ENCODE measurements at places on chromosomes 12 and 14.

DNA sequence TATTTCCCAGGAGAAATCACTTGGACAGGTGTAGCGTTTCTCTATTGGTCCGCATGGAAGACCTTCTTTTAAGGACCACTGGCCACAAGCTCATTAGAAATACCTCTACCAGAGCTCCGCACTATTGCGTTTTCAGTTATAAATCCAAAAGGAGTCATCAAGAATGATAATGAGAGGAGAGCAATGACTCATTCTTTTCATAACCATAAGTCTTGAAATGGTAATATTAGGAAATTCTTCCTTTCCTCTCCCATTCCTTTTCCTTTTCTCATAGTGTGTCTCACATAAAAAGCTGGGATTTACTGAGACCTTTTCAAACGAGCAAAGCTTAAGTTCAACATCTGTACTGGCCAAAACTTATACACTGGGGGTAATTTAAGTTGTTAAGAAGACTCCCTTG is 215.7 kb downstream of the CPNE8 start:
- DNase-seq = no peak

DNA sequence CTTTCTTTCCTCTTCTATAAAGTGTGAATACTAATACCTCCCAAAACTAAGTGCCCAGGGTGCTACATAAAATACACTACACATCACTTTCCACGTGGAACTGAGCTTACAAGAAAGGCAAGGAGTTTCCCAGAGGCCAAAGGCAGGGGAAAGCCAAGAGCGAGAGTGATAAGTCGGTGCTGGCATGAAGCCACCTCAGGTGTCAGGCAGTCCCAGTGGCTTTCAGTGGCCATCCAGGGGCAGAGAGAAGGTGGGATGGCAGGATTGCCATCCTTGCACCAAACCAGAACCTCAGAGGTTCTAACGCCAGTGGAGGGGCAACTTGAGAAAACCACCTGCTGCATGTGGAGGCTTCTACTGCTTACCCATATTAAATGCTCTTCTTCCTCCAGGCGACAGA is 79.7 kb upstream of the DIO3 start:
- no peak for DNase-seq

- DNase-seq = no peak
Measured at GRCh38 chr12:4091016-4091743, 182.4 kb upstream of the CCND2 start.

- no peak for DNase-seq
Measured at GRCh38 chr14:103763730-103764488, 48.3 kb downstream of the ZFYVE21 start.

DNA sequence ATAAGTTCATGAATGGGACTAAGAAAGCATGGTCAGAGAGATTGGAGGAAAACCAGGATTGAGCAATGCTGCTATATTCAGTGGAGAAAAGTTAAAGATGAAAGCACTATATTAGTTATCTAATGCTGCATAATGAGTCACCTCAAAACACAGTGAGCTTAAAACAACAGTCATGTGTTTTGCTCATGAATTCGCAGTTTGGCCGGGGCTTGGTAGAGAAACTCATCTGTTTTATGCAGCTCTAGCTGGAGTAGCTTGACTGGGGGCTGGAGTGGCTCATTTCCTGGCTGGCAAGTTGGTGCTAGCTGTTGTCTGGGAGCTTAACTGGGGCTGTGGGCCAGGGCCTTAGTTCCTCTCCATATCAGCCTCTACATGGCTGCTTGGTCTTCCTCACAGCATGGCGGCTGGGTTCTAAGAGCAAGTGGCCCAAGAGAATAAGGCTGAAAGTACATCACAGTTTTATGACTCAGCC is 90.1 kb downstream of the ADCK1 start:
- DNase-seq = no peak

- DNase-seq = no peak
Measured at GRCh38 chr14:90045616-90046015, 16.2 kb upstream of the KCNK13 start.

DNA sequence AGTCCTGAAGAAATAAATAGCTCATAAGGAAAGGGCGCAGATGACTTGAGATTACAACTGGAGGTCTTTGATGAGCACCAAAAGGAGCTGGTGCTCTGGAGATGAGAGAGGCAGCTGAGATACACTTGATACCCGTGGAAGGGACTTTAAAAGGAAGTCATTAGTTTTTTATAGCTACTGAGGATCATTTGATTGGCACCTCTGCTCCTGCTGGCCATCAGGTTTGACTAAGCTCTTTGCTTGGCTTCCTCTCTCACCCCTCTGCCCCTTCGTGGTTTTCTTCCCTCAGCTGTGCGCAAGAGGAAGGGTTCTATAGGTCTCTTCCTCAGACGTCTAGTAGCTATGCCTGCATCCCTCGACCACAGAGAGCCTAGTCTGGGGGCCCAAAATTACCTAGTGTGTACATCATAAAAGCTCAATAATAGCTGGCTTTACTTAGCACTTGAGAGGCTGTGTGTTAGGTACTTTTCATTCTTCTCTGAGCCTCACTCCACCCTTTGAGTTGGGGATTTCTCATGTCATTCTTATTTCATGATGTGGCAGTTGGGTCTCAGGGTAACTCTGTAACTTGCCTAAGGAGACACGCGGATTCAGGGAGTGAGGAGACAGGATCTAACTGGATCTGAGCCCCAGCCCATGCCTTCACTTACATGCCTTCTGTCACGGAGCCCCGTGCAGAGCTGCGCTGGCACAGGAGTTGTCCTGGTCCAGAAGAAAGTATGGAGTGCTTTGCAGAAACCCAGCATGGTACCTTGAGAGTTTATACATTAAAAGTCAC is 68.4 kb upstream of the ASPG start:
- DNase-seq = no peak

DNA sequence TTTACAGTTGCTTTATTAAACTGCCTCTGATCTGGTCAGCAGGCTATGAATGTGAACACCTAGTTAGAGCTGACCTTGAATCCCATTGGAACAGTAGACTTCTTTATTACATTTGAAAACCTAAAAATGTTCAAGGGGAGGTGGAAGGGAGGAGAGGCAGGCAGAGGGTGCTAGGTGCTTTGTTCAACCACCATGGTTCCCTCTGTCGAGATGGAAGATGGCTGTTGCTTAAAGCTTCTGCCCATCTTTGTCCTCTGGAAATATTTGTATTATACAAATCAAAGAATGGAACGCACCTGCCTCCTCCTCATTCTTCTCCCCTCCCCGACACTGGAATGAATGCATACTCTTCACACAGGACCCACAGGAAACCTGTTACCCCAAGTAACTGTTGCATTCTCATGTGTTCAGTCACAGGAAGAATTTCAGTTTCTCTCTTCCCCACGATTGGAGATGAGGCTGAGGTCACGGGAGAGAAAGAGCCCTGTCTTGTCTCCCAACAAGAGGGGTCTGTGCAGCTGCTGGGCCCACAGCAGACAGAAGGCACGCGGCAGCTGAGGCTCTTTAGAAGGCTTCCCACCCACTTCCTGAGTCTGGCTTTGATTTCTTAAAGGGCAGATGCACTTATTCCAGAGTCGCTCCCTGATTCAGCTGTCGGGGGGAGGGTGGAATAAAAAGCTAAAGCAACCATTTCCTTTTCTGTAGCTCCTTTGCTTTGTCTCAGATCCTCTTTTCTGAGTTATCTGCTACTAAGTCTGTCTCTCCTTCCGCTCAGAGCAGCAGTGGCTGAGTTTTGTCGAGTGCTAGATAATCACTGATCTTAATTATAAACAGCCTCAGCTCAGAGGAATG is 217.9 kb upstream of the BTG1 start:
- peak; percentile 70 for DNase-seq

DNA sequence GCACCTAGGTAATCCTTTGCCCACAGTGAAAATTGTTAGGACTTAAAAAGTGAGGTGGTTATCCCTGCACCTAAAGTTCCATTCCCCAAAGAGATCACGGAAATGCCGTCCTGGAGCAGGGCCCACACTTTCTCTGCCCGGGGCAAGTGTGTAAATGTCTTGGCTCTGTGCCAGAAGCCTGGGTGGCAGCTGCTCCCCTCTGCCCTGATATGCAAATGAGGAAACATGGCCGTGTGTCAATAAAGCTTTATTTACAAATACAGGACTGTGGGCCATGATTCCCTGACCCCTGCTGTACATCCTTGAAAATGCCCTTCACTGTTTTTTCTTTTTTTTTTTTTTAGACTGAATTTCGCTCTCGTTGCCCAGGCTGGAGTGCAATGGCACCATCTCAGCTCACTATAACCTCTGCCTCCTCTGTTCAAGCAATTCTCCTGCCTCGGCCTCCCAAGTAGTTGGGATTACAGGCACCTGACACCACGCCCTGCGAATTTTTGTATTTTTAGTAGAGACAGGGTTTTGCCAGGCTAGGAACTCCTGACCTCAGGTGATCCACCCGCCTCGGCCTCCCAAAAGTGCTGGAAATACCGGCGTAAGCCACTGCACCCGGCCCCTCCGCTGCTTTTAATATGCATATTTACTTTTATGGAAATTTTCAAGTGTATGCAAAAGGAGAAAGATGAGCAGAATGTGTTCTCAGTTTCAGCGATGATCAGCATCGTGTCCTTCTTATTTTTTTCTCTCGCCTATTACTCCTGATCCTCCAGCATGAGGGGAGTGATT is 75.5 kb downstream of the GALNT9 start:
- DNase-seq = no peak

DNA sequence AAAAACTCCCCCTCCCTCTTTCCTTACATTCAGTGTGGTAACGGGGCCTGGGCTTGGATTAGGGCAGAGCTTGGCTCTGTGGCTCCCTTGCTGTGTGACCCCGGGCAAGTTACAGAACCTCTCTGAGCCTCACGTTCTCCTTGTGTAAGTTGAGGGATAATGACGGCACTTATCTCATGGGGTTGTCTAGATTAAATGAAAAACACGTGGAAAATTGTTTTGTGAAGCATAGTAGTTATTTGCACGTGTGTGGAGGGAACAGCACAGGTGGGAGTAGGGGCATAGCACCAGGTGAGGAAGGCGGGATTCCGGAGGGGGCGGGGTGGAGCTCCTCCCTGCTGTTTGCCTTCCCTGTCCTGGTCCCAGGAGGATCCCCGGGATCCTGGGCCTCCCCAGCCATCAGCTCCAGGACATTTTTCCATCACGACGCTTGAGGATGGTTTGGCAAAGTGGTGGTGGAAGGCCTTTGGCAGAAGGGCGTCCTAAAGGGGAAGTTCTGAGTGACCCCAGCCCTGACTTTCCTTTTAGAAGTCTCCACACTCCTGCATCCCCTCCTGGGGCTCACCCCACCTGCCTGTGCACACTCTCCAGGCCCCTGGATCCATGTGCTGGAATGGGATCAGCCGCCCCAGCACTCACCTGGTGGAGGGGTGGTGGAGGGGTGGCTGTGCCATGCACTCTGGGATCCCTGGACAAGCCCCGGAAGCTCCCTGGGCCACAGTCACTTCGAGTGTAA is 22.7 kb downstream of the LRTM2 start:
- DNase-seq = no peak

GRCh38 chr12:115149279-115149678 is 465.3 kb upstream of the TBX3 start:
- no peak for DNase-seq

- no peak for DNase-seq
Measured at GRCh38 chr12:6376870-6377666, 1.7 kb upstream of the SCNN1A start.

- DNase-seq = no peak
Measured at GRCh38 chr14:23750357-23750756, 114.2 kb downstream of the DHRS2 start.

- DNase-seq = no peak
Measured at GRCh38 chr14:43539210-43539609, 967.9 kb downstream of the FSCB start.

- no peak for DNase-seq
Measured at GRCh38 chr12:15752785-15753184, 36.4 kb downstream of the EPS8 start.

GRCh38 chr14:46057799-46058198 is 593.8 kb downstream of the RPL10L start:
- no peak for DNase-seq

GRCh38 chr12:7784701-7785100 is 4.5 kb upstream of the NANOG start:
- no peak for DNase-seq

DNA sequence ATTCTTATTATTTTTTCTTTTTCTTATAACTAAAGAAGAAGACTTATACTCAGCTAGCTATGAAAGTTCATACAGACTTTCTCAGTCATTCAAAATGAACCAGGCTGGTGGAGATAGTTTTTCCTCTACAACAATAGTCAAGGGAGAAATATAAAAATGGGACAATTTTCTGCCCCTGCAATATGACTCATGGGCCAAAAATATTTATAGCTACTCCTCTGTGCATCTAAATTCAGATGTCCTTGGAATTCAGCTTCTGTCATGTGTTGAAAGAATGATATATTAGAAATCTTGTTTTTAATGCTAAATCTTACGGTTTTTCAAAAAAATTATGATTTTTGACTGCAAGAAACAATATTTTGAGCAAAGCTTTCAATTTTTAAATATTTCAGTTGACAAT is 237.2 kb upstream of the SYT10 start:
- no peak for DNase-seq

DNA sequence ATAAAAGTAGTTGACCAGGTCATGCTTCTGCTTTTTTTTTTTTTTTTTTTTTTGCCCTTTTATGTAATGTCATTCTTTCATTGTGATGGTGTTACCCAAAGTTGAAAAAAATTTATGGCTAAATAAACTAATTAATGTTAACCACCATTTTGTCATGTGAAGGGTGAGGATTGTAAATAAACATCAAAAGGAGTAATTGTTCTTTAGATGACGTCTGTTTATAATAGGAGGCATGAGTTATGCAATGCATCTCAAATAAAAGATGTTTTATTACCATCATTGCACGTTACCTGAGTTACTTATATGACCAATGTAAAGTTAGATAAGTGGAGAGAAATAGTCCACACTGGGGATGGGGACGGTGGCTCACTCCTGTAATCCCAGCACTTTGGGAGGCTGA is 349.9 kb upstream of the PDE3A start:
- no peak for DNase-seq

DNA sequence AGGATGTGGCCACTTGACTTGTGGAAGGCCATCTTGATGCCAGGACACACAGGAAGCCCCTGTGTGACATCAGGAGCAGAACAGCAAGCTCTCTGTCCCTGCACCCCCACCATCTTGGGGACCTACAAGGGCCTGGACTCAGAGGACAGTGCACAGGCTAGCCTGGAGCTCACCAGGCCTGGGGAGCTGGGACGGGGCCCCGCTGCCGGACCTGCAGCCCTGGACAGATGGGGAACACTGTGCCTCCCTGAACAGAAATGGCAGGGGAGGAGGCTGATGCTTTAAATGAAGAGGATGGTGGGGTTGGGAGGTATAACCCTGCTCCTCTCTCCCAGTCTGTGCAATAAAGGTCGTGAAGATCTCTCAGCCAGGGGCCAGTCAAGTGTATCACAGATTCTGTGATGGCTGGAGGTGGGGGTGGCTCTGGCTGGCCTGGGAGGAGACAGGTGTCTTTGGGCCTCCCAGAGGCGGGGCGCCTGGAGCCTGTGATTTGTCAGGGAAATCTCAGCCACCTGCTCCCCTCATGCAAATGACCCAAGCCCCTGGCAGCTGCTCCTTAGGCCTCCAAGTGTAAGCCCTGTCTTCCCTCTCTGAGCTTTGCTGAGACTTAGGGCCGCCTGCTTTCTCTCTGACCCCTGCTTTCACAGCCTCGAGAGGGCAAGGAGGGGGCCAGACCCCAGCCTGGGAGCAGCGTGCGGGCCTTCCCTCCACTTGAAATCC is 1.1 kb upstream of the GNB3 start:
- no peak for DNase-seq

- DNase-seq = no peak
Measured at GRCh38 chr12:99170037-99170436, 477.5 kb upstream of the GARIN6 start.

Measured in activated CD8-positive, alpha-beta memory T cell treated with anti-CD3 and anti-CD28 coated beads, Interleukin-2, amount 50 U/mL, for 48 hours (primary cell).